ENCODE measurements at places on chromosomes 3 and 15.

- DNase-seq = no peak
Observed at GRCh38 chr3:46896386-46896785, 18.9 kb downstream of the PTH1R start.

GRCh38 chr15:77824361-77825251, 191.9 kb upstream of the LINGO1 start:
- DNase-seq = no peak

DNA sequence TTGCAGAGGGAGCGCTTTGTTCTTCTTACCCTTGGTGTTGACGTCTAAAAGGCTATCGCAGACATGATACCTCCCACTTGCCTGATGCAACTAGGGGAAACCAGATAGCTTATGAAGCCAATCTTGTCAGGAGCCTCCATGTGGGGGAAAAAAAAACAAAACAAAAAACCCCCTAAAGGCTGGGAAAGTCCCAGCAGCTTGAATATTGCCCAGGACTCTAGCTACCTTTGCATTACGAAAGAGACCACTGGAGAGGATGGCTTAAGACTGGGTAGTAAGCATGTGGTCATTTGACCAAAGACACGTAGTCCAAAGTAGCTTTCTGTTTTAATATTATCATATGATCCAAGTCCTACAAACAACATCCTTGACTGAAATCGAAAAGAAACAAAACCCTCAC, 120.7 kb upstream of the WNT5A start:
- DNase-seq = no peak

DNA sequence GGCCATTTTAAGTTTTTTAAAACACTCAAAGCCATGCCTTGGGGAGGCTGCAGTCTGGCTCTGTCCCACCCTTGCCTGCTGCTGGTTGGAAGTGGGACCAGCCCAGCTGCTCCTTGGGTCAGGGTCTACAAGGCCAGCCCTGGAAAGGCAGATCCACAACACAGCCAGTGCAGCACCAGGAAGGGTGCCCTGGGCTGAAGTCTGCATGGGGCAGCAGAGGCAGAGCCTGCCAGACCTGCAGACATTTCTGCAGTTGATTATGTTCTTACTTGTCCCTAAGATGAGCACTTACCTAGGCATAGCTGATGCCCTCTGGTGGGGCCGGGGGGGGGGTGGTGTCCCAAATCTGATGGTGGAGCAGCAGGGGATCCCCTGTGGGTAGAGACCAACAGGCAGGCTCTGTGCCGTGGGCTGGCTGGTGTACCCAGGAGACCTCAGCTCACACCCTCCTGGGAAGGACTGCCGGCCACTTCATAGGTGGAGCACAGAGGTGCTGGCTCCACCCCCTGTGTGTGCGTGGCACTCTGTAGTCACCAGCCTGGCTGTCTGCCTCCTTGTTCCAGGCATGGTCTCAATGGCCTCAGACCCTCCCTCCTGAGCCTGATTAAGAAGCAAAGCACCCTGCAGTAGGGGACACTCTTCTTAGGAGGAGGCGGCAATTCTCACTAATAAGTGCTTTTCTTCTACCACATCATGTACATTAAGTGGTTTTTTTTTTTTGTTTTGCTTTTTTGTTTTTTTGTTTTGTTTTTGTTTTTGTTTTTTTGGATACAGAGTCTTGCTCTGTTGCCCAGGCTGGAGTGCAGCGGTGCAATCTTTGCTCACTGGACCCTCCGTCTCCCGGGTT, 97.4 kb upstream of the KLF13 start:
- DNase-seq = peak; percentile 57

DNA sequence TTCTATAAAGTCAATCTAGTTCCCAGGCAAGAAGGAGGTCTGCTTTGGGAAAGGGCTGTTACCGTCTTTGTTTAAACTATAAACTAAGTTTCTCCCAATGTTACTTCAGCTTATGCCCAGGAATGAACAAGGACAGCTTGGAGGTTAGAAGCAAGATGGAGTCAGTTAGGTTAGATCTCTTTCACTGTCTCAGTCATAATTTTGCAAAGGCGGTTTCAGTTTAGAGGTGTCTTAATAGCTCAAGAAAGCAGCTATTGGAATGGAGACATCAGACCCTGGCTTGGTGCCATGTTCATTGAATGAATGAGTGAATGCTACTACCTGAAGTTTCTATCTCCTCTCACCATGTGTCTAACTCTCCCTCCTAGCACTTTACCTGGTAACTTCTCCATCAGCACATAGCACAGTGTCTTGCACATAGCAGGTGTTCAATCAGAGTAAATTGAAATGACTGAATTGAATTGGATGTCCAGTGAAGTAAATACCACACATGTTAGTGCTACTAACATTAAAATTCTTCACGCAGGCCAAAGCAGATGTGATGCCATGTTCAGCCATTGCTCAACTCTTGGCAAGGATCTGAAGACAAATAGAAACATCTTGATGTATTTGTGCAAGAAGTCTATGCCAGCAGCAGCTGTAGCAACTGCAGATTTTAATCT, 28.2 kb downstream of the CLEC3B start:
- no peak for DNase-seq

GRCh38 chr3:168398371-168399025, 302.8 kb upstream of the GOLIM4 start:
- no peak for DNase-seq

DNA sequence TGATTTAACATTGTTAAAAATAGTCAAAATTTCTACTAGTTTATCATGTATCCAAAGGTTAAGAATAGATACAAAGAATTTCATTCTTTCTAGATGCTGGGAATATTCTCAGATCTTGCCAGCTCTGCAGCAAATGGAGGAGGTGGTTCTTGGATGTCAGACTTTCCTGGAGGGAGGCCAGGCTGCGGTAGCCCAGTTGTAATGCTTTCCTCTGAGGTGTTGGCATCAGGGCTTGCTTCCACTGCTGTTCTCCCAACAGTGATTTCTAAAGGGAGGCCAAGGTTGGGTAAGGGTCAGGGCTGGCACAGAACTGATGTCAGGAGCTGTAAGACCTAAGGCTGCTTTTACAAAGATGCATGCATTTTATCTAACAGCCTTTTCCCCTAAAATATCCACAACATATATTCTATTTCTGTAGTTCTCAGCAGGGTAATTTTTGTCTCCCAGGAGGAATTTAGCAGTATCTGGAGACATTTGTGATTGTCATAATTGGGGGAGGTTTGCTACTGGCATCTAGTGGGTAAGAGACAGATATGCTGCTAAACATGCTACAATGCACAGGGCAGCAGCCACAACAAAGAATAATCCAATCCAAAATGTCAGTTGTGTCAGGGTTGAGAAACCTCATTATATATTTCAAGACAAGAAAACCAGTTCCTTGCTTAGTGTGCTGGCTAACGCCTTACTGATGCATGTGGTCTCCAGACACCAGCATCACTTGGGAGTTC, 42.0 kb upstream of the SPTSSB start:
- no peak for DNase-seq

DNA sequence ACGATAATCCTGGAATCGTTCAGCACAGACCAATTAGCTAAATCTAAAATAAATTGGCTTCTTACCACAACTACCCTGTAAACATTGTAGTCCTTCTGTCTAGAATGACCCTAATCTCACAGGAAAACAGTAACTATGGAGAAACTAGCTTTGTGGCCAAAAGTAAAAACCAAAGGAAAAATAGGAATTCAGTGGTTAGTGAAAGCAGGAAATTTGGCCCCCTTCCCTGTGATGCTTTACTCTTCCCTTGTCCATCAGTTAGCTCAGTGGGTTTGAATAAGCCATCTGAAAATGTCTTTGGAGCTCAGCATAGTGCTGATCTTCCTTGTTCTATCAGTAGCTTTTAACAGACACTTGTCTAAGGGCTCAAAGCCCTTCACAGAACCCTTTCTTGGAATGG, 1.6 kb downstream of the NMD3 start:
- no peak for DNase-seq

GRCh38 chr3:20574746-20575145, 388.7 kb upstream of the SGO1 start:
- DNase-seq = no peak

DNA sequence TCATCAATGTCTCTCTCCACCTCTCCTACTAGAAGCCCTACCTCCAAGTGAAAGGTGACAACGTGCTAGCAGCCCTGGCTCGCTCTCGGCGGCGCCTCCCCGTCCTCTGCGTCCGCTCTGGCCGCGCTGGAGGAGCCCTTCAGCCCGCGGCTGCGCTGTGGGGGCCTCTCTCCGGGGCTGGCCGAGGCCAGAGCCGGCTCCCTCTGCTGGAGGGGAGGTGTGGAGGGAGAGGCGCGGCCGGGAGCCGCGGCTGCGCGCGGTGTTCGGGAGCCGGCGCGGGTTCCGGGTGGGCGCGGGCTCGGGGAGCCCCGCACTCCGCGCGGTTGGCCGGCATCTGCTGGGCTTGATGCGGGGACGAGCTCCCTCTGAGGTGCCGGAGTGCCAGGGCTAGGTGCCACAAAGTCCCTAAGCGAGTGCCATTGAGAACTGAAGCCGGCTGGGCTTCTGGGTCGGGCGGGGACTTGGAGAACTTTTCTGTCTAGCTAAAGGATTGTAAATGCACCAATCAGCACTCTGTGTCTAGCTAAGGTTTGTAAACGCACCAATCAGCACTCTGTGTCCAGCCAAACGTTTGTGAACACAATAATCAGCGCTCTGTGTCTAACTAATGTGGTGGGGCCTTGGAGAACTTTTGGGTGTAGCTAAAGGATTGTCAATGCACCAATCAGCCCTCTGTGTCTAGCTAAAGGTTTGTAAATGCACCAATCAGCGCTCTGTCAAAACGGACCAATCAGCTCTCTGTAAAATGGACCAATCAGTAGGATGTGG, 84.8 kb upstream of the ARRDC4 start:
- DNase-seq = peak; percentile 28

- DNase-seq = peak; percentile 38
Observed at GRCh38 chr15:45522328-45523165, at the start of gene SLC30A4. Gene SLC30A4, minus strand, starts transcription at chr15:45522755. Its CDS starts 401 bp downstream, at chr15:45522354.

DNA sequence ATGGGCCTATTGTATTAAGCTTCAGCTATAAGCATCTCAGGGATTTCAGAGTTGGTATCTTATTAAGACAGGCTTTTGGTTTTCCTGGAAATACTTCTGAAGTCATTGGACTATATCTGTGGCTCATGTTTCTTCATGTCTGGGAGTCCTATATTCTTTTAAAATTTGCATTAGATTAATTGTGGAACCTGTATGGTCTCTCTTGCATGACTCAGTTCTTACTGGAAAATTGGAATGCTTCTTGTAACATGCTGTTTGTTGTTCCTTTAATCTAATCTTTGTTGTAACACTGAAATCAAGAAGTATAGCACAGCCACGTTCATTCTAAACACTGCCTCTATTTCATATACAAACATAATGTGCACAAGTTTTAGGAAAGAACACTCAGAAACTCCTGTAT, 208.1 kb downstream of the RBMS3 start:
- DNase-seq = no peak

DNA sequence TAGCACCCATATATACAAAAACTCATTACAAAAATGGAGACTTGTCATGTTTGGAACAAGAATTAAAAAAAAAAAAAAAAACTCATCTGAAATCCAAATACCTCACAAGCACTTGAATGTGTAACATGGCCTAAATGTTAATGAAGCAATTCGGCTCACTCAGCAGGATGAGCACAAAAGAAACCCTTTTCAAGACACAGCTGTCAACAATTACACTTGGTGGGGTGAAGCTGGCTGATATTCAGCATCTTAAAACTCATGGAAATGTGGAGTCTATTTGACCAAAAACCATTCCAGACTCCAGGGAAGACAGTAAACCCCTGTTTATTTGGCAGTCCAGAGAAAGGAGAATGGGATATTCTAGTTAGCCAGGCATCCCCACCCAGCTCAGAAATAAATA, 205.4 kb upstream of the TSC22D2 start:
- no peak for DNase-seq

DNA sequence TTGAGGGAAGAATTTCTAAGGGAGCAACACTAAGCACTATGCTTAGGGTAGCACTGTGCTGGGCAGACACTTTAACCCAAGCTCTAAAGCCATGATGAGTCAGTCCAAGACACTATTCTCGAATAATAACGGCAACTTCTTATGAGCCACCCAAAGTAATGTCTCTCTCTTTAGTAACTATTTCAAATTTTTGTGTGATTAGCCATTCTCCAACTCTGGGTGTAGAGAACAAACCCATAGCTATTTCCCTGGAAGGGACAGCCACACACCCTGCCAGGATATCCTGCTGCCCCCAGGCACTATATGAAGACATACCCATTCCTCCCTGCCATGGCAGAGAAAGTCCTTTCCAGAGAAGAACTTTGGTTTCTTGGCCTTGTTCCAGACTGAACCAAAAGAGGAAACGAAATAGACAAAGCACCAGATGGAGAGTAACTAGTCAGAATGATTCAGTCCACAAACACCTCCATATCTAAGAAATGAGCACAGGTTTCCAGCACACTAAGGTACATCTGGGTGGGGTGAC, 384.9 kb upstream of the THBS1 start:
- DNase-seq = no peak

- DNase-seq = no peak
Observed at GRCh38 chr15:26242565-26243071, 379.5 kb upstream of the ATP10A start.

- DNase-seq = no peak
Observed at GRCh38 chr15:64361259-64361658, 5.3 kb upstream of the CSNK1G1 start.

DNA sequence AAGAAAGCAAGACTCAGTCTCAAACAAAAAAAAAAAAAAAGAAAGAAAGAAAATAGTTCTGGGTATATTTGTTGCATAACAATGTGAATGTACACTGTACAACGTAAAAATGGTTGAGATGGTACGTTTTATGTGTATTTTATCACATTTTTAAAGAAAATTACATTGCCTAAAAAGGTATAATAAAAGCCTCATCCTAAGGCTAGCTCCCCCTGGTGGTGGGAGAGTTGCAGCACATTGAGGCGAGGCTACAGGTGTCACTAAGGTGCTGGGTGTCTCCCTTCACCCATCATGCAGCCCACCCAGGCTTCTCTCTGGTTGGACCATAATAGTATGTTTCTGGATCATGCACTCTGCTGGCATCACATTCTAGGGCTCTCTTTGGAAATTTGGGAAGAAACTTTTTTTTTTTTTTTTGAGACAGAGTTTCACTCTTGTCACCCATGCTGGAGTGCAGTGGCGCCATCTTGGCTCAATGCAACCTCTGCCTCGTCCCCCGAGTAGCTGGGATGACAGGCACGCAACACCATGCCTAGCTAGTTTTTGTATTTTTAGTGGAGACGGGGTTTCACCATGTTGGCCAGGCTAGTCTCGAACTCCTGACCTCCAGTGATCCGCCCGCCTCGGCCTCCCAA, 12.4 kb upstream of the RAB11A start:
- peak; percentile 33 for DNase-seq

Data from NCI-H774 (cell line).